ENCODE measurements at places on chromosomes 4 and X.

GRCh38 chrX:121558886-121559285 is 511.5 kb downstream of the GLUD2 start:
- DNase-seq: no peak

DNA sequence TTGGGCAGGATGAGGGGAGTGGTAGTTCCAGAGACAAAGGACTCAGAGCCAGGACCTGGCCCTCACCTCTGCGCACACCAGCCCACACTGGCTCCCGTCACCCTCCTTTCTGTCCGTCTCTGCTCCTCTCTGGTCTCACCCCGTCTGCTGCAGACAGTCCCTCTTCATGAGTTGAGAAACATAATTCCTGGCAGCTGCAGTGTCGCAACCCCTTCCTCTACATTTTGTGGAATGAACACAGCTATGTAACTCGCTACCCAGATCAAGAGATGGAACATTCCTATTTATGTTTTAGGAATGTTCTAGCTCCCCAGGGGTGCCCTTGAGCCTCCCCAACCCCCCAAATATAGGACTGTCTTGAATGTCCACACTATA is 59.3 kb downstream of the SHROOM2 start:
- no peak for DNase-seq

GRCh38 chr4:123446865-123447474 is 50.4 kb downstream of the SPRY1 start:
- DNase-seq: no peak

GRCh38 chr4:169293343-169294176 is 22.8 kb upstream of the SH3RF1 start:
- no peak for DNase-seq

- DNase-seq: no peak
Measured at GRCh38 chr4:173527103-173527891, 2.7 kb downstream of the HAND2 start.

DNA sequence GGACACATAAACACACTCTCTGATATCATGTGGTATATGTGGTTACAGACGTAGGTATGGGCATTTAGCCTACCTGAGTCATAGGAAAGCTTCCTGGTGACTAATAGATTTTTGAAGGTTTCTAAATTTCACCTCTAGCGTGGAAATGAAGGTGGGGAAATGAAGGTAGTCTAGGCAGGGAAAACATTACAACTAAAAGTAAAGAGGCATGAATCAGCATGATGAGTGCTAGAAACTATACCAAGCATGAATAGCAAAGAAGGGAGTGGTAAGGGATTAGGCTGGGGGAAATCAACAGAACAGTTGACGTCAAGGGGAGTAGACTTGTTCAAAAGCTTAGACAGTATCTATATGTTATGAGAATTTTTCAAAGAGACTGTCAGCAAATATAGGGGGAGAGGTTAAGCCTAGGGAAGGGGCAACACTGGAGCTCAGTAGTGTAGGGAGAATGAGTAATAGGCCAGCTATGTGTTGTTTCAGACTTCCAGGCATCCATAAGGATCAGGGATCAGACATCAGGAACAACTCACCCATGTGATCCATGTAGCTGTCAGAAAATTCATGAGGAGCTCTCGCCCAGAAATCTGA is 279.3 kb upstream of the DIPK2B start:
- DNase-seq: no peak

DNA sequence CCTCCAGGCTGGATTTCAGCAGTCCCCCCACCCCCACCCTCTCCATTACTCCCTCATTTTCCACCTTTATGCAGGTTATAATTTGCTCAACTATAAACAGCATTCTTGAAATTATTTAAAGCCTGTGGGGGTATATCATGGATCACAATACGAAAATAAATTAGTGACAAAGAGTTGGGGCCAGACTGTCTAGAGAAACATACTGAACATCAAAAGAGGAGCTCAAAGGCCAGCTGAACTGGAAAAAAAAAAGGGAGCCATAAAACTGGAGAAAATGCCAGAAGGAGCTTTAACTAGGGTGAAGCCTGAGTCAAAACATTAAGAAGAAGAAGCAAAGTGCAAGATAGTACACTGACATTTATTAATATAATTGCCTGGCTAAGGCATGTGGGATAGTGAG is 137.8 kb downstream of the ANTXR2 start:
- DNase-seq: no peak

Measured in stimulated activated CD4-positive, alpha-beta T cell treated with anti-CD3 and anti-CD28 coated beads, Interleukin-1b, Interleukin-23, amount 100 ng/mL, for 1 hour (primary cell).